BJ (cell line): ENCODE measurements at places on chromosomes 16 and 17.

- no peak for DNase-seq
Measured at GRCh38 chr16:87192452-87193073, 124.6 kb downstream of the C16orf95 start.

- no peak for DNase-seq
Measured at GRCh38 chr17:61399131-61400065, at the start of gene TBX2. Gene TBX2, plus strand, starts transcription at chr17:61399843. Its CDS starts 334 bp downstream, at chr17:61400177.

DNA sequence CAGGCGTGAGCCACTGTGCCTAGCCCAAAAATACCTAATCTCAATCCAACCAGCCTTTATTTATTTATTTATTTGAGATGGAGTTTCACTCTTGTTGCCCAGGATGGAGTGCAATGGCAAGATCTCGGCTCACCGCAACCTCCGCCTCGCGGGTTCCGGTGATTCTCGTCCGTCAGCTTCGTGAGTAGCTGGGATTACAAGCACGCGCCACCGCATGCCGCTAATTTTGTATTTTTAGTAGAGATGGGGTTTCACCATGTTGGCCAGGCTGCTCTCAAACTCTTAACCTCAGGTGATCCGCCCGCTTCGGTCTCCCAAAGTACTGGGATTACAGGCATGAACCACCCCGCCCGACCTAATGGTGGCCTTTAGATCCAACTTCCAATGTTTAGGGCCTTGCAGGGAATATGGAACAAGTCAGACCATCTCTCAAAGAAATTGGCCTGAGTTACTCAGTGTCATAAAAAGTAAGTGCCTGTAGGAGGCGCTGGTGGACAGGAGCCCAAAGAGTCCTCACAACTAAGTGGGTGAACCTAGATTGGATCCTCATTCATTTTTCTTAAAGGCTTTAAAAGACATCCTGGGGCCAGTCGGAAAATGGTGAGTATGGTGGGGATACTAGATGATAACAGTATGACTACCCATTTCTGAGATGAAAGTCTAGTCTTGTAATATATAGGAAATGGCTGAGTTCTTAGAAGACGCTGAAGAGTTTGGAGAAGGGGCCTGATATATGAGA is 4.6 kb downstream of the ZSCAN10 start:
- DNase-seq = no peak

DNA sequence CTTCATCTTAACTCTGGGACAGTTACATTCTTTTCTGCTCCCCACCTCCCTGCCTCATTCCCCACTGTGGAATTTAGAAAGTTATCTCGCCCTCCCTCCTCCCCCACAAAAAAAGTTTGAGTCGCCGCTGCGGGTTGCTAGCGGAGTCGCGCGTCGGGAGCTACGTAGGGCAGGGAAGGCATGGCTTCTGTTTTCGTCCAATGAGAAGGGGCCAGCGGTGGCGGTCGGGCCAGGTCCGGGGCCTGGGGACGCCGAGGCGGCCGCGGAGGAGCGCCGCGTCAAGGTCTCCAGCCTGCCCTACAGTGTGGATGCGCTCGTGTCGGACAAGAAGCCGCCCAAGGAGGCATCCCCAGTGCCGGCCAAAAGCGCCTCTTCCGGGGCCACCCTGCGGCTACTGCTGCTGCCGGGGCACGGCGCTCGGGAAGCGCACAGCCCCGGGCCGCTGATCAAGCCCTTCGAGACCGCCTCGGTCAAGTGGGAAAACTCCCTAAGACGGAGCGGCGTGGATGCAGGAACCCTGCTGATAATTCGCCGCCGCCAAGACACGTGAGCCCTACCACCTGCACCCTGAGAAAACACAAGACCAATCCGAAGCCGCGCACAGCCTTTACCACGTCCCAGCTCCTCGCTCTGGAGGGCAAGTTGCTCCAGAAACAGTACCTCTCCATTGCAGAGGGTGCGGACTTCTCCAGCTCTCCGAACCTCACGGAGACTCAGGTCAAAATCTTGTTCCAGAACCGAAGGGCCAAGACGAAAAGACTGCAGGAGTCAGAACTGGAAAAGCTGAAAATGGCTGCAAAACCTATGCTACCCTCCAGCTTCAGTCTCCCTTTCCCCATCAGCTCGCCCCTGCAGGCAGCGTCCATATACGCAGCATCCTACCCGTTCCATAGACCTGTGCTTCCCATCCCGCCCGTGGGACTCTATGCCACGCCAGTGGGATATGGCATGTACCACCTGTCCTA is 8.9 kb downstream of the OR4D1 start:
- no peak for DNase-seq

DNA sequence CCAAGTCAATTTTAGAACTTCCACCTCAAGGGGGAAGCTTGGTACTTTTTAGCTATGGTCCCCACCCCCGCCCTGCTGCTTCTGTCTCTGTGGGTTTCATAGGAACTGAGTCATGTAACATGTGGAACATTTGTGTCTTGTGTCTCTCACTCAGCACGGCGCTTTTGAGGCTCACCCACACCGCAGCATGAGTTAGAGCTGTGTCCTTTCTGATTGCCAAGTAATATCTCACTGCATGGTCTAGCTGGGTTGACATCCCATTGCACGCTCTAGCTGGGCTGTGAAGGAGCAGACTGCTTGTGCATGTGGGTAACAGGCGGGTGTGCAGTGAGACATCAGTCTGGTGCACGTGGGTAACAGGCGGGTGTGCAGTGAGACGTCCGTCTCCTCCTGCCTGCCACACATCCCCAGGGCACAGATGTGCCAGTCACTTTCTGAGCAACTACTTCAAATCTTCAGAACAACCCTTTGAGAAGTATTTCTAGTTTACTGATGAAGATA is 26.4 kb upstream of the SLC7A5 start:
- peak; percentile 25 for DNase-seq

GRCh38 chr17:37567137-37567536 is 42.1 kb downstream of the SYNRG start:
- no peak for DNase-seq

- DNase-seq = no peak
Measured at GRCh38 chr17:82810644-82811430, 29.0 kb downstream of the ZNF750 start.

DNA sequence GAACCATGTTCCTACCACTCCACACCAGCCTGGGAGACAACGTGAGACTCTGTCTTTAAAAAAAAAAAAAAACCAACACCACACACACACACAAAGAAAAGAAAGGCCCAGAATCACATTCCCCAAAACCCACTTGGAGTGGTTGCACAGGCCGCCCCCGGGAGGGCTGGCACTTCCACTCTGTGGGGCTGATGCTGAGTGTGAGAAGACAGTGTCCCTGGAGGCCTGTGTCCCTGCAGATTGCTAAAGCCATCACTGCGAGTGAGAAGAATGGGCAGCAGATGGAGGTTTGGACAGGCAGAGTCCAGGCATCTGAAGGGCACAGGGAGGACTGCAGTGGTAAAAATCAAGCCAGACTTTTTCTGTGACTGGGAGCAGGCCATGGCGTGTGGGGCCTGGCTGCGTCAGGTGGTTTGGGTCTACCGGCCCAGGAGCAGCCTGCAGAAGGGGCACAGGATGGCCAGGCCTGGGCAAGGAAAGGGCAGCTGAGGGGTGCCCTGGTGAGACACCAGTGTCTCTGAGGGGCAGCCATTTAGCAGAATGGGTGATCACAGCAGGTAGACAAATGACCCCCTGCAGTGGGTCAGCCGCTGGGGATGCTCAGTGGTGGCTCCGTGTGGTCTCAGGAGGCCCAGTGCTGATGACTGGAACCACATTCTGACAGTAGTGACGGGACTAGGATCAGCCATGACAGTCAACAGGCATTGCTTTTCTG is 13.1 kb downstream of the CTRB2 start:
- DNase-seq = no peak
